Endothelial cell (in vitro differentiated cells): ENCODE measurements at places on chromosomes 16 and 17. TPM values are rescaled to one million over a fixed set of nuclear protein-coding genes. Genes with fewer than 3 reads are reported as not detected.

DNA sequence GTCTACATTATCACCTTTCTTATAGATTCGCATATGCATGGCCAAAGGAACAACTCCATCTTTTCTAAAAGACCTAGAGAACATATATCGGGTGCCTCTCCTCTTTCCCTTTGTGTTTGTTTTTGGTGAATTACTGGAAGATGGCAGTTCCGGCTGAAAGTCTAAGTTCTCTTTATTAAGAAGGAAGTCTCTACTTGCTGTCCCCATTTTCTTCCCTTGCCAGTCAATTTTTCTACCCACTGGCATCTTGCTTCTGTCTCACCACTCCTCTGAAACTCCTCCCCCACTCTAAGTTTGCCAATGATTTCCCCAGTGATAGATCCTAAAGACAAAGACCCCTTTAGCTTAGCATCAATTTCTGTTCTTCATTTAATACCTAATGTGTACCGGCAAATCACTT lies 93.9 kb upstream of the CORO6 start:
- DNase-seq = no peak
- no peak overlapping the region for H3K27ac ChIP-seq
- H3K4me3 ChIP-seq = peak overlapping the region; percentile 24
- peaks cover 16% of the 10 kb centered on the region for H3K36me3 ChIP-seq
- peaks cover 5% of the 10 kb centered on the region for H3K27me3 ChIP-seq

DNA sequence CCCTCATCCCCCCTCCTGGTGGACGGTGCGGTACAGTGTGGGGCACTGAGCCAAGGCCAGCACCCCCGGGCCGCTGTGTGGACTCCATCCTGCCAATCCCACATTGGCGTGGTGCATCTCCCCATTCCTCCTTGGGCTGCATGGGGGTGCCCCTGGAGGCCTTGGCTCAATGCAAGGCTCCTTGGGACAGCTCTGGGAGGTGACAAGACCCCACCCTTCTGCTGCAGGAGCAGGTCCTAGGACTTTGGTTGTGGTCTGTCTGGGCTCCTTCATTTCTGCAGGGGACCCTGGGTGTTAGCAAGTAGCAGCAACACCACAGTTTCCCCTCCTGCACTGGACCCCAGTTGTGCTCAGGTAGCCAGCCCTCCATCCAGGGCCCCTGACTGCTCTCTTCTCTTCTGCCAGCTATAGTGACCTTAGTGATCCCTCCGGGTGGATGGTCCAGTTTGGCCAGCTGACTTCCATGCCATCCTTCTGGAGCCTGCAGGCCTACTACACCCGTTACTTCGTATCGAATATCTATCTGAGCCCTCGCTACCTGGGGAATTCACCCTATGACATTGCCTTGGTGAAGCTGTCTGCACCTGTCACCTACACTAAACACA lies 1.3 kb downstream of the PRSS21 start:
- H3K36me3 ChIP-seq = no peaks in the 10 kb centered on the region
- H3K27ac ChIP-seq = no peak overlapping the region
- H3K4me1 ChIP-seq = no peaks in the 10 kb centered on the region

DNA sequence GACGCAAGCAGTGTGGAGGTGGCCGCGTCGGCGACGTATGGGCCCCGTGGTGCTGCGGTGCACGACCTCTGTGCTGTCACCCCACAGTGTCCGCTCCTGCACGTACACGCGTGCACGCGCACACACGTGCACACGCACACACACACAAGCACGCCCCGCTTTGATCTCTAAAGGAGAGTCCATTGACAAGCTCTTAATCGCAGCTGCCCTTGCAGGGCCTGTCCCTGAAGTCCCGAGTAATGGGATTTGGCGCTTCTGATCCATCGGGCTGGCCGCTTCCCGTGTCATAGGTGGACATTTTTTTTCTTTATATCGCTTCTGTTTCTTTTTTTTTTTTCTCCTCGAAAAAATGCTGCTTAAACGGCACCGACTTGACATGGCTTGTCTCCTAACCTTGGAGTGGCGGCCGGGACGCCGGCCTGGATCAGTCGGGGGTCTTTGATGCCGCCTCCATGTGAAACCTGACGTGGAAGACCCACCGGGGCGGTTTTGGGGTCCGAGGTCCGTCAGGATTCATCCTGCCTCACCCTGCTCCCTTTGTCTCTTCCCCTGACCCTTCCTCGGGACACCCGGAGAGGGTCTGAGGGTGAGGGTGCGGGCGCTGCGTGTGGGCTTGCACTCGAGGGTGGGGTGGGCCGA lies 8.3 kb upstream of the AXIN1 start:
- peaks cover 4% of the 10 kb centered on the region for H3K27me3 ChIP-seq
- H3K27ac ChIP-seq = no peak overlapping the region
- H3K4me3 ChIP-seq = no peak overlapping the region
- DNase-seq = no peak

DNA sequence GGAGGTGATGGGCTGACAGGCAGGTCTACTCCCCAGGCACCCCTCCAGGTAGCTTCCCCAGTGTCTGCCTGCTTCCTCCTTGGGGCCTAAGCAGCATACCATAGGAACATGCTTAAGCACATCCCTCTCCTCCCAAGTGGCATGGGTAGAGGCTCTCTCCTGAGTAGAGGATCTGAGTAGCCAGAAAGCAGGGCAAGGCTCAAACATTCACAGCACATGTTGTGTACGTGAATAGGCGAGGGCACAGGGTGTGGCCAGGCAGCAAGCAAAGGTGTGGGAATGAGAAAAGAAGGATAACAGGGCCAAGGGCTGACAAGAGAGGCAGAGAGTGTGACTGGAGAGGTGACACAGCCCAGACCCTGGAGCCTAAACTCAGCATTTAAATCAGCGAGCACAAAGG lies 29.7 kb upstream of the GFOD2 start:
- H3K4me1 ChIP-seq = peaks cover 4% of the 10 kb centered on the region
- peaks cover 9% of the 10 kb centered on the region for H3K36me3 ChIP-seq
- DNase-seq = no peak
- H3K4me3 ChIP-seq = no peak overlapping the region
- peaks cover 9% of the 10 kb centered on the region for H3K27me3 ChIP-seq

ARHGAP44 gene
- total RNA-seq = 11.5 TPM

- H3K27ac ChIP-seq = no peak overlapping the region
- no peaks in the 10 kb centered on the region for H3K36me3 ChIP-seq
- H3K27me3 ChIP-seq = peaks cover 1% of the 10 kb centered on the region
- H3K4me1 ChIP-seq = no peaks in the 10 kb centered on the region
Measured at GRCh38 chr17:35166526-35166925, 18.9 kb downstream of the UNC45B start.

TBC1D16 gene
- total RNA-seq = 126 TPM

DNA sequence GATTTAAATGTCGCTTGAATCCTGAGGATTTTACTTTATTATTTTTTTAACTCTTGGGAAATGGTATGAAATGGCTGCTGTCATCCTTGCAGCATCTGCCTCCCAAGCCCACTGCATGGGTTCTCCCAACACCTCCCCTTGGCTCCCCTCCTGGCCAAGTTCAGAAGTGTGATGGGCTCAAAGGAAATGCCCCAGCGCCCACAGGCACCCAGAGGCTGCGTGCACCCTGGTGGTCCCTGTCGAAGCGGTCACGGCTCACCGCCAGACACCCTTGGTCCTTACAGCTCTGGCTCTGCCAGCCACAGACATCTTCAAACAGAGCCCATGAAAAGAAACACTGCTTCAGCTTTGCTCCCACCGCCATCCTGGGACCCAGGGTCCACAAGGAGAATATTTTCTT lies 334.7 kb downstream of the SOX9 start:
- H3K4me3 ChIP-seq = no peak overlapping the region
- no peaks in the 10 kb centered on the region for H3K36me3 ChIP-seq
- H3K27ac ChIP-seq = no peak overlapping the region

GRCh38 chr17:31394544-31394943 lies 3.1 kb downstream of the RAB11FIP4 start:
- H3K27ac ChIP-seq = no peak overlapping the region
- no peak overlapping the region for H3K4me3 ChIP-seq
- peaks cover 21% of the 10 kb centered on the region for H3K27me3 ChIP-seq
- H3K36me3 ChIP-seq = no peaks in the 10 kb centered on the region
- H3K4me1 ChIP-seq = no peaks in the 10 kb centered on the region
- peak; percentile 81 for DNase-seq

- no peaks in the 10 kb centered on the region for H3K27me3 ChIP-seq
- H3K4me3 ChIP-seq = no peak overlapping the region
- H3K36me3 ChIP-seq = no peaks in the 10 kb centered on the region
- no peaks in the 10 kb centered on the region for H3K4me1 ChIP-seq
- no peak overlapping the region for H3K27ac ChIP-seq
Measured at GRCh38 chr17:17445296-17445924, 31.4 kb upstream of the MED9 start.
